PC-3 (cell line): ENCODE measurements at places on chromosomes 6 and 20. TPM values are rescaled to one million over a fixed set of nuclear protein-coding genes. Genes with fewer than 3 reads are reported as not detected.

DNA sequence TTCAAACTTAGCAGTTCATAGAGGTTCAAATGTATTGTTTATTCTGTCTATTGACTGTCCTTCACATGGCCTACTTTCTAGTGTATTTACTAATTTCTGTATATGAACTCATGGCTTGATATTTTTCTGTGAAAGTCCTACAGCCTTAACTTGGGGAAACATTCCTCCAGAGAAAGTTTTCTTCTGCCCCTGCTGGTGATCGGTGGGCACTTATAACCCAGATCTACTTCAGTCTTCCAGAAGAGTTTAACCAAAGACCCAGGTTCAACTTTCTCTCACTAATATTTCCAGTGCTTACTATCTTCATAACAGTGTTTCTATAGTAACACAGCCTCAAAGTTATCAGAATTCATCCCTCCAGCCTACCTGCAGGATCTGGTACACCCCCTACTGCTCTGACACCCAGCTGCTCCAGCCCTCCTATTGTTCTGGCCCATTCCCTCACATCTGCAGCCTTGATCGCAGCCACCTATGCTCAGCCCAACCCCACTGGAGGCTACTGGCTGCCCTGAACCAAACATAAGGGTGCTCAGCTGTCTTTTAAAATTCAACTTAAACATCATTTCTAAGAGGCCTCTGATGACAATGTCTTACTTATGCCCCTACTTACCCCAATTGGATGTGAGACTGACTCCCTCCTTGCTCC, 72.3 kb downstream of the TBX18 start:
- no peak for DNase-seq

Gene LRP11
- total RNA-seq = 32.0 and 39.9 TPM in 2 replicates

GRCh38 chr6:32968867-32969684, 682 bp downstream of the BRD2 start:
- peak; percentile 73 for DNase-seq

DNA sequence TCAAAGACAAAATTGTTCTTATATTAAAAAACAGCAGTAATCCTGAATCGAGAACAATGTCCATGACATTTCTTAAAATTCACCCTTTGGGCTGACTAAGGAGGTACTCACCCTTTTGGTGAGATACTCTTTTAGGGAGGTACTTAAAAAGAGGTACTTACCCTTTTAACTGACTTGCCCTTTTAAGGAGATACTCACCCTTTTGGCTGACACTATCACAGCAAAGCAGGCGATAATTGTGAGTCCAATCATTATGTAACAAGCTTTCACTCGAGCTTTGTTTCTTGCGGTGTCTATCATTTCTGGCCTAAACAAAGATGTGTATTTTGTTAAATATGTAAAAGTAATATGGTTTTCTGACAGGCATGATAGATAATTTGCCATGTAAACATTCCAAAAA, 3.7 kb downstream of the FAM162B start:
- no peak for DNase-seq

Gene LST1
- not detected in 2 replicates for total RNA-seq

Gene TNFRSF6B
- total RNA-seq = 41.6 and 59.0 TPM in 2 replicates

GRCh38 chr20:32130352-32130751, 20.8 kb downstream of the TM9SF4 start:
- no peak for DNase-seq

DNA sequence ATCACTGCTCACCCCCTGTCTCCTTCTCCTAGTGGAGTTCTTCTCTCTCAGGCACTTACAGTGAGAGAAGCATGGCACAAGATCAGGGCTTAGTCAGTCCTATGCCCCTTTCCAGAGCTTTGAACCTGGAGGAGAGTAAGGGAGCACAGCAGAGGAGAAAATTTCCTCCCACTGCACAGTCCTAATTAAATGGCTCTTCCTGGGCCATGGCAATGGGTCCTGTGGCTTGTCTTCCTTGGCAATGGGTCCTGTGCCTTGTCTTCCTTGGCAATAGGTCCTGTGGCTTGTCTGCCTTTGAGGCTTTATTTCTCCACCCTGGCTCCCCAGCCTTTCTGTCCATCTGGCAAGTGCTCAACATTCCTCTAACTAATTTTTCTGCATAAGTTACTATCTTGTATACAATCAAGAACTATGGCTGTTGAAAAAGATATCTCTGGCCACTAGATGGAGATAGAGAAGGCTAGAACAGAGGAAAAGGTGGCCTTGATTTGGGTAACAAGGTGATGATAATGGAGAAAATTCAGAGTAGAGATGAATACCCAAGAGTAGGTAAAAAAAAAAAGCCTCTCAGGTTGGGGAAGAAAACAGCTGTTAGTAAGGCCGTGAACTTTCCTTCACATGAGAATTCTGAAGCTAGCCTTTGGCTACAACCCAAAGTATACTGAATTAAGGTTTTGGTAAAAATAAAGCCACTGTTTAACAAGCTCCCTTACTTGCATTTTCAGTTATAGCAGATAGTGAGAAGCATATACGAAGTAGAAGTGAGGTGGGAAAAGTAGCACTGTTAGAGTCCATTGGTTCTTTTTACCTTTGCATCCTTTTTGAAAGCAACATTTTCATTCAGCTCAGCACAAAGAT, 504.9 kb downstream of the DOK5 start:
- peak; percentile 44 for DNase-seq

Gene HLA-C
- total RNA-seq = 219 and 252 TPM in 2 replicates
